Naive B cell (primary cell): ENCODE measurements at places on chromosomes 11 and 22.
A peak's percentile ranks its signal among the peaks of the same experiment; 100 is the strongest.

DNA sequence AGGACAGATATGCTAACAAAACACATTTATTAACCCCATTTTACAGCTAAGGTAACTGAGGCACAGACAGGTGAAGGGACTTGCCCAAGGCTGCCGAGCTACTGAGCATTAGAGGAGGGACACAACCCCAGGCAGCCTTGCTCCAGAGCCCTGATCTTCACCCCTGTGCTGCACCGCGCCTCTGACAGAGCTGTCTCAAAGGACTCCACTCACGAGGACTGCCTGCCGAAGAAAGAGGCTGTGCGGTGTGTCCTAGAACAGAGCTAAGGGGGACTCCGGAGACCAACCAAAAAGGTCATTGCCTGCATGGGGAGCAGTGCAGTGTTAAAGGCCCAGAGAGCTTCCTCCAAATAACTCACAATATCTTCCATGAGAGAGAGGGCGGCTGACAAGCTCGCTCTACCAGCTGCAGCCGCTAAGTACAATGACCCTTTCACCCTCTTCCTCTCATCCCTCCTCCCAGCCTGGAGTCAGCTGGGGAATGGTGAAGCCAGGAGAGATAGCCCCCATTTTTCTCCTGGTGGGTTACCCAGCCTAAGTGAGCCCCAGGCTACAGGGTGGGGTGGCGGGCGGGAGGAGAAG, 119.2 kb downstream of the DSCAML1 start:
- DNase-seq: no peak

DNA sequence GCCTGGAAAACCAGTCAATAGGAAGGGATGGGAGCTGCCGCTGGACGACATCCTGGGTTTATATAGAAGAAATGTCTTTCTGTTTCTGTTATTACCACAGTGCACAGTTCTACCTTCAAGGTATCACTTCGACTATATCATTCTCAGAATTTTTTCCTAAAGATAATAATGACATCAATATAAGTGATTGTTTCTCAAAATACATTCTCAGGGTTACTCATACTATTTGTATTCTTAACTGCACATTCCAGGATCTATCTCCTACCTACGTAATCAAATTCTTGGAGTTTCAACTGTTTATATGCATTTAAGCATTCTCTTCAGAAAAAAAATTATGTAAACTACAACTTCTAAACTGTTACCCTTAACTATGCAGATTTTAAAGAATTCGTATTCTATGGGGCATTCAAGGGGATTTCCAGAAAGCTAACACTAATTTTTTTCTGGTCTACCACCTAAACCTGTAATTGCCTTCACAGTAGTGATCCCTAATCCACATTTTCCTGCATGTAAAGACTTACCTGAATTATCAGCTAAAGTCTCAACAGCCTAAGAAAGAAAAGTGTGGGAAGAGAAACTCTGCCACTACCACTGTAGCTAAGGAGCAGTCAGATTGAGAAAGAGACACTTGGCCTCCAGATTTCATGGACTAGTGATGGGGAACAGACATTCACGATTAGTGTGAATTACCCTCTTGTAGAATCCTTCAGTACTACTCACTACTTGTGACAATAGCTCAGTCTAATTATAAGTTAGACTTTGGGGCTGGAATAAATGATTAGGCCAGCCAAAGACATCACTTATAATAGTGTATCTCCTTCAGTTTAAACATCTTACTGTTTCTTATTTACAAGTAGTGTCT, at the start of gene OR51B5:
Gene OR51B5, minus strand, starts transcription at position 51 of the 862 bp plus-strand sequence. Its CDS starts 0 bp downstream, at position 51.
- no peak for DNase-seq

GRCh38 chr11:2744166-2744565, 44.4 kb upstream of the KCNQ1OT1 start:
- DNase-seq: no peak

- DNase-seq: no peak
Observed at GRCh38 chr11:95245038-95245437, 14.0 kb upstream of the SESN3 start.

DNA sequence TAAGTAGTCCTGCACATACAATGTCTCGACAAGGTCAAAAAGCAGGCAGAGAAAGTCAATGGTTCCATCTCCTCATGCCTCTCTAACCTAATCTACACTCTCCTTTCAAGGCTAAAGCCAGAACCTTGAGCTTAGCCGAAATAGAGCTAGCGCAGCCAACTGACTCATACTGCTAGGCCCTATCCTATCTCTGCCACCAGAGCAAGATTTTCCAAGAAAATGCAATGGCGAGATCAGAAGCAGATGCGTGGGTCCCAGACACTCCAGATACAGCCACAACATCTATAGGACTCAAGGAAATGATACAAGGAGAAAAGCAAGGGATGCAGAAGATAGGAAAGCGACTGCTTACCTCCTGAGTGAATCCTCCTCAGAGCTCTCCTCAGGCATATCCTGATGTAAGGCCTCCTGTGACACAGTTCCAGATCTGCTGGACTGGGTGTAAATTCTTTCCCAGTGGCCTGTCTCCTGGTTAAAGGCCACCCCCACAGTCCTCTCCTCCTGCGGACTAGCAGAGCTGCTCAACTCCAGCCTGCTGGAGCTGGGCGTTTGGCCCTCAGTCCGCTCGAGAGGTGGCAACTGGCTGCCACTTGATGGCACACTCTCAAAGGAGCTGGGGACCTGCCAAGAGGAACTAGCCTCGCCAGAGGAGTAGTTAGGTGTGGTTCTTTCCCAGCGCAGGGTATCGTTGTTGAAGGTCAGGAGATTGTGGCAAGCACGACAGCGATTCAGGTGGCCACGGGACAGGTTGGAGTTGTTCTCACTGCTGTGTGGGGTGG, 52.0 kb downstream of the AMBRA1 start:
- DNase-seq: no peak

- no peak for DNase-seq
Observed at GRCh38 chr22:46861468-46862367, 99.3 kb downstream of the TBC1D22A start.

DNA sequence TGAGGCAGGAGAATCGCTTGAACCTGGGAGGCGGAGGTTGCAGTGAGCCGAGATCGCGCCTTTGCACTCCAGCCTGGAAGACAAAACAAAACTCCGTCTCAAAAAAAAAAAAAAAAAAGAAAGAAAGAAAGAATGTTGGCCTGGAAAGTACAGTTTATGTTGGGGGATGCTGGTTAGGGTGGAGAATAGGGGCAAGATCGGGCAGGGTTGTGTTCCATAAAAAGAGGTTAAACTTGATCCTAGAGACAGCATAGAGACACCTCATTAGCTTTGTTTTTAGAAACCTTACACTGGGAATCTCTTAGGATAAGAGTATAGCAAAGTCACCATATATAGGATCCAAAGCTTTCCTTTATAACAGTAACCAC, 1.9 kb upstream of the FTH1 start:
- no peak for DNase-seq

DNA sequence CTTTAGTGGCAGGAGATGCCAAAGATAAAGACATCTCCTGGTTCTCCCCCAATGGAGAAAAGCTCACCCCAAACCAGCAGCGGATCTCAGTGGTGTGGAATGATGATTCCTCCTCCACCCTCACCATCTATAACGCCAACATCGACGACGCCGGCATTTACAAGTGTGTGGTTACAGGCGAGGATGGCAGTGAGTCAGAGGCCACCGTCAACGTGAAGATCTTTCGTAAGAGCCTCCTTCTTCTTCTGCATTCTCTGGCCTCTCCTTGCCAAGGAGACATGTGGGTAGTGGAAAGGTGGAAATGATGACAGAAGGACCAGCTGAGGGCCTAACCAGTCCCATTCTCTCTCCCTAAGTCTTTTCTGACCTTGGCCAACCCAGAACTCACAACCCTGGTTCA, 110.1 kb upstream of the TTC12 start:
- DNase-seq: no peak

- DNase-seq: no peak
Observed at GRCh38 chr11:77642228-77642627, 4.6 kb upstream of the CLNS1A start.

GRCh38 chr11:117204283-117205080, 5.3 kb downstream of the TAGLN start:
- DNase-seq: no peak

GRCh38 chr22:37521236-37521739, 2.1 kb upstream of the CARD10 start:
- DNase-seq: no peak

- no peak for DNase-seq
Observed at GRCh38 chr11:121654843-121655536, 202.2 kb upstream of the SORL1-AS1 start.

DNA sequence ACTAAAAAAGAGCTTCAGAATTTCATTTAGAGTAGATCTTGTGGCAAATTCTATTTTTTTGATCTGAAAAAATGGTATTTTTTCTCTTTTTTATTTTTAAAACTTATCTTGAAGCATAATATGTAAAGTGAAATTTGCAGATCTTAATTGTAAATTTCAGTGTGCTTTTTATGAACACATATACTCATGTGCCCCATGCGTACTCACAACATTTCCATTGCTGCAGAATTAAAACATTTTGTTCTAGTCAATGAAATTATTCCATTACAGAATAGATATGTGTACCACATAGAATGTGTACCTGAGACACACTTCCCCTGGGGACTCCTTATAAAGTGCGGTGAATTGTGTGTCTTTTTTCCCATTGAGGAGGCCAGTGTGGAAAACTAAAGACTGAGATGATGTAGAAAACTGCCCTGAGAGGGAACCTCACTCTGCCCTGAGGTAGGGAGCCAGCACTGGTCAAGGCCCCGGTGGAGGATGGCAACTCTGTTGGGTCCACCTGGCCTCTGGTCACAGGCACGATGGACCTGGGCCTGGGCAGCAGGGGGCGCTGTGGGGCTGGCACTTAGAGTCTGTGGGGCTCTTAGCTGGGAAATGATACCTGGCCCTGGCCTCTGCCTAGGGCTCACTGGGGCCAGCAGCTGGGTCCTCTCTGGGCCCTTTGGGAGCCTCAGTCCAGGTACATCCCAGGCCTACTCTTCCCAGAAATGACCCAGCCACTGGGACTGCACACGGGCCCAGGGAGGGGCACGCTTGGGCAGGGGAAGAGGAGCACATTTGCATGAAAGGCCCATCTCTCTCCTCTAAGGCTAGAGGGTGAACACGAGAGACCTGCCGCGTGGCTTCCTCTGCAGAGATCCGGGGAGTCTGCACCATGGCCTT, 77.9 kb upstream of the TOP3B start:
- peak; percentile 55 for DNase-seq

GRCh38 chr11:110472858-110473257, 43.1 kb downstream of the FDX1 start:
- no peak for DNase-seq

GRCh38 chr22:40768206-40768605, 50.9 kb downstream of the SLC25A17 start:
- DNase-seq: no peak

DNA sequence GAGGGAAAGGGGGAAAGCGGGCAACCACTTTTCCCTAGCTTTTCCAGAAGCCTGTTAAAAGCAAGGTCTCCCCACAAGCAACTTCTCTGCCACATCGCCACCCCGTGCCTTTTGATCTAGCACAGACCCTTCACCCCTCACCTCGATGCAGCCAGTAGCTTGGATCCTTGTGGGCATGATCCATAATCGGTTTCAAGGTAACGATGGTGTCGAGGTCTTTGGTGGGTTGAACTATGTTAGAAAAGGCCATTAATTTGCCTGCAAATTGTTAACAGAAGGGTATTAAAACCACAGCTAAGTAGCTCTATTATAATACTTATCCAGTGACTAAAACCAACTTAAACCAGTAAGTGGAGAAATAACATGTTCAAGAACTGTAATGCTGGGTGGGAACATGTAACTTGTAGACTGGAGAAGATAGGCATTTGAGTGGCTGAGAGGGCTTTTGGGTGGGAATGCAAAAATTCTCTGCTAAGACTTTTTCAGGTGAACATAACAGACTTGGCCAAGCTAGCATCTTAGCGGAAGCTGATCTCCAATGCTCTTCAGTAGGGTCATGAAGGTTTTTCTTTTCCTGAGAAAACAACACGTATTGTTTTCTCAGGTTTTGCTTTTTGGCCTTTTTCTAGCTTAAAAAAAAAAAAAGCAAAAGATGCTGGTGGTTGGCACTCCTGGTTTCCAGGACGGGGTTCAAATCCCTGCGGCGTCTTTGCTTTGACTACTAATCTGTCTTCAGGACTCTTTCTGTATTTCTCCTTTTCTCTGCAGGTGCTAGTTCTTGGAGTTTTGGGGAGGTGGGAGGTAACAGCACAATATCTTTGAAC, 6.8 kb downstream of the MALAT1 start:
- no peak for DNase-seq

DNA sequence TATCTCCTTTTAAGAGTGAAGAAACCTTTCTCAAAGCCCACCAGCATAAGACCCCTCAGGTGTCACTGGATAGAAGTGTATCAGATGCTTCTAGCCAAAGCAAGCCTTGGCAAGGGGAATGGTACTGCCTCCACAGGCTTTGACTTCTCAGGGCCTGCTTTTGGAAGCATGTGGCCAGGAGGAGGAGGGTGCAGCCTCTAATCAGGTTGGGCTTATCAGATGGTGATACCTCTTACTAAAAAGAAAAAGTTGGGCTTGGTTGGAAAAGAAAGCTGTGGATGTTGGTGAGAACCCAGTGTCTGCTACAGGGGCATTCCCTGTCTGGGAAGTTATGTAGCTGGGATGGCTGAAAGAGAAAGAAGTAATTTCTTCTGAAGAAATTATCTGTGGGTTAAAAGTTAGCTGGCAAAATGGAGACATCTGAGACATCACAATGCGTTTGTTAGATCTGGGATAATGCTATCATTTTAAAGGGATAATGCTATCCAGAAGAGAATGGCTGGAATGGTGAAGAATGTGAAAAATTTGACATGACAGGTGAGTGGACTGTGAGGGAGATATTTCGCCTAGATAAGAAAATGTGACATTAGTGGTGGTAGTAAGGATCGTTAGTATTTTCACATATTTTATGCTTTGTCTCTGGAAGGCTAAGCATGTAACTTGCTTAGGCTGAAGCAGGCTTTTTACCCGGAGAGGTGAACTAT, 7.2 kb downstream of the APLP2 start:
- DNase-seq: no peak

DNA sequence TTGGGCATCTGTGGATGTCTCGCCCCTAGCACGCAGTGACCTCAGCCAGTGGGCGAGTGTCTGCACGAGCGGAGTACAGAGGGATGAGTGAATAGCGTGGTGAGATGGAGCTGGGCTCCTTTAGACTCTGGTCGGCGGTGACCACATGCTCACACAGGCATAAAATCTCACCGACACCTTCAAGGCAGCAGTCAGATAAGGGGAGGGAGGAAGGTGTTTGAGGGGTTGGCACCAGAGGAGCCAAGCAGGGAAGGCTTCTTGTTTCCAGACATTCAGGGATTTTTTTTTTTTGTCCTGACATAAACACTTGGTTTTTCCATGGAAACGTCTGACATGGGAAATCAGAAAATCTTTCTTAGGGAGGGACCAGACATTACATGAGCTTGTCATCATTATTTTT, 35.8 kb downstream of the GRIK4 start:
- no peak for DNase-seq

DNA sequence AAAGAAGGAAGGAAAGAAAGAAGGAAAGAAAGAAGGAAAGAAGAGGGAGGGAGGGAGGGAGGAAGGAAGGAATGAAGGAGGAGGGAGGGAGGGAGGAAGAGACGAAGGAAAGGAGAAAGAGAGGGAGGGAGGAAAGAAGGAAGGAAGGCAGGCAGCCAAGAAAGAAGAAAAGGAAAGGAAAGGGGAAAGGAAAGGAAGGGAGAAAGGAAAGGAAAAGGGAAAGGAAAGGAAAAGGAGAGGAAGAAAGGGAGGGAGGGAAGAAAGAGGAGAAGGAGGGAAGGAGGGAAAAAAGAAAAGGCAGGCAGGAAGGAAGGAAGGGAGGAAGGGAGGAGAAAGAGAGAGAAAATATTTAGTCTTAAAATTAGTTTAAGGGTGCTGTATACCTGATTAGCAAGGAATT, 704.1 kb downstream of the LUZP2 start:
- DNase-seq: no peak
